Stimulated activated CD4-positive, alpha-beta T cell treated with anti-CD3 and anti-CD28 coated beads, Interleukin-15, amount 100 ng/mL, for 1 hour (primary cell): ENCODE measurements at places on chromosomes 6 and 20.
A peak's percentile ranks its signal among the peaks of the same experiment; 100 is the strongest.

- DNase-seq = no peak
Observed at GRCh38 chr20:22502731-22503191, 81.6 kb downstream of the FOXA2 start.

DNA sequence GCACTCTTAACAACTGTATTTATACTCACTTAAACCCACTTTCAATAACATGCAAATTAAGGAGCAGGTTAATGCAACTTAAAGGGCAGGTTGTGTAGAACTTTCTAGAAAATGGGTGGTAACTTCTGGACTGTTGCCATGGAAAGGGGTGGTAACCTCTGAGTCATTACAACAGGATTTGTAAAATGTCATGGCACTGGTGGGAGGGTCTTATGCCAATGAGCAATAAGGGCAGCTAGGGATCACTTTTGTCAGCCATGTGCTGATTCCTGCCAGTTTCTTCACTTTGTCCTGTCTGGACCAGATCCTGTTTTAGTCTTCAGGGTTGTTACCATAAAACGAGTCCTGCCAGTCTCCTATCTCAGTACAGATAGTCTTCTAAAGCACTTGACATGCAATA is 560.5 kb upstream of the PTCHD4 start:
- DNase-seq = no peak

GRCh38 chr6:169587975-169588374 is 113.9 kb downstream of the WDR27 start:
- no peak for DNase-seq

DNA sequence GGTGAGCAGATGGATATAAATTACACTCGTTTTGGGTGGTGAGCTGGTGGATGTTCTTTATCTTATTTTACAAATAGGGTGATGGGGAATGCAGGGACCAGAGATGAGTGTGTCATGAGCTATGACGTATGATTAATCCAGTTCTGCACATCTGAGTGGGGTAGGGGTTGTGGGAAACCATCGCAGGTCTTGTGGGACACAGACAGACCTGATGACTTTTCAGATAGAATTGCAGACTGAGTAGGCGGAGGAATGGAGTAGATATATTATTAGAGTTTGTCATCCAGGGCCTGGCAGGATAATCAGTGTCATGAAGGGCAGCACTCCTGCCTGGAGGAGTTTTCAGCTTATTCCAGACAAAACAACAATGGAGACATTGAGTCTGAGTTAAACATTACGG is 12.9 kb upstream of the DSP start:
- no peak for DNase-seq

GRCh38 chr6:22598339-22598738 is 29.0 kb downstream of the HDGFL1 start:
- DNase-seq = no peak

DNA sequence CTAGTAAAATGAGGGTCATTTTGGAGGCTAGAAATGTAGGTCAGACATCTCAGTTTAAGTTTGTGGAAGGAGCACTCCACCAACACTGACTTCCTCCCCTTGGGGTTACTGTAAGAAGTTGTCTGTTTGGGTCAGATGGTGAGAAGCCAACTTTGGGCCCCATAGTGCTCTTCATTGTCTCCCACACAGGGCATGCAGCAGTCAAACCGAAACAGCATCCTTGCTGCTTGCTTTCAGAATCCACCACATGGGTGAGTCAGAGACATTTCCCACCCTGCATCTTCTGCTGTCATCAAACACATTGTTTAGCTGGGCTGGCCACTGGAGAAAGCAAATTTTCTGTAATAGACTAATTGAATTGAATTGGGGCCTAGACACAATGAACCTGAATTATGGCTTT is 16.8 kb downstream of the IL17F start:
- peak; percentile 13 for DNase-seq

- DNase-seq = no peak
Observed at GRCh38 chr6:68572525-68572924, 62.6 kb upstream of the ADGRB3 start.

DNA sequence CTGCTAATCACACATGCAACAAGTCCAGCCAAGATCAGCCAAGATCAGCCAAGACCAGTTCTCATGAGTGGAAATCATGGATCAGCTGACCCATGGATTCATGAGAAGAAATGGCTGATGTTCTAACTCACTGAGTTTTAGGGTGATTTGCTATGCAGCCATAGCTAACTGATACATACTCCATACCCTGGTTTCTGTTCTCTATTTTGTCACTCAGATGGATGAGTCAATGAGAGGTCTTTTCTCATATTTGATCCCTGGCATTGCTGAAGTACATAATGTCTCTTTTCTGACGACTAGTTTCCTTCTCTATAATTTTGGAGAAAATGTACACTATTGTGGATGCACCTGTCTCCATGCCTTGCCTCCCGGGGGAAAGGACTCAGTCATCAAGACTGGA is 118.4 kb upstream of the LY86 start:
- DNase-seq = no peak

DNA sequence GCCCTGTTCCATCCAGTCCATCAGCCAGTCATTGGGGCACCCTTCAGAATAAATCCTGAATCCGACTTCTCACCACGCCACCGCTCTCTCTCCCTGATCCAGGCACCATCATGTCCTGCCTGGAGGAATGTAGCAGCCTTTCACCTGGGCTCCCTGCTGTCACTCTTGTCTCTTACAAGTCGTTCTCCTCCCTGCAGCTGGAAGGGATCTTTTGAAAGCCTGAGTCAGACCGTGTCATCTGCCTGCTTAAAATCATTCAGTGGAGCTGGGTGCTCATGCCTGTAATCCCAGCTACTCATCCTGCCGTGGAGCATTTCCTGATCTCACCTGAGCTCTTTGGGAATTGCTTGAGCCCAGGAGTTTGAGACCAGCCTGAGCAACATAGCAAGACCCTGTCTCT is 19.2 kb upstream of the KCNG1 start:
- DNase-seq = no peak

GRCh38 chr20:38932457-38933120 is 6.4 kb downstream of the FAM83D start:
- no peak for DNase-seq

DNA sequence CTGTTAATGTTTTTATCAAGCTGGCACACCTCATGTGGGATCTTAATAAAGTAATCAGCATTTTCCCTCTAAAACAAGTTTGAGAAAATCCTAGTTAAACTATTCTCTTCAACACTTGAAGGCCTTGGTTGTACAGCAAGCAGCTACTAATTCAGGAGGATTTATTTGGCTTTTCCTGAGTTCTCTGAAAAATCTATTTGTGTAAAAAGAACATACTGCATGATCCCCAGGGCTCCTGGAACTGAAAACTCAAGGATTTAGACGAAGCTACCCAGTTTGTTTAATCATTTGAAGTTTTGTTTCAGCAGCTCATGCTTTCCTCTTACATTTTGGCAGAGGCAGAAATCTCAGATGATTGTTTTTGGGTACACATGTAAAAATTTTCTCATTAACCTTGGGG is 309.6 kb upstream of the FLRT3 start:
- DNase-seq = no peak

- DNase-seq = no peak
Observed at GRCh38 chr6:139156551-139156950, 21.7 kb downstream of the HECA start.

DNA sequence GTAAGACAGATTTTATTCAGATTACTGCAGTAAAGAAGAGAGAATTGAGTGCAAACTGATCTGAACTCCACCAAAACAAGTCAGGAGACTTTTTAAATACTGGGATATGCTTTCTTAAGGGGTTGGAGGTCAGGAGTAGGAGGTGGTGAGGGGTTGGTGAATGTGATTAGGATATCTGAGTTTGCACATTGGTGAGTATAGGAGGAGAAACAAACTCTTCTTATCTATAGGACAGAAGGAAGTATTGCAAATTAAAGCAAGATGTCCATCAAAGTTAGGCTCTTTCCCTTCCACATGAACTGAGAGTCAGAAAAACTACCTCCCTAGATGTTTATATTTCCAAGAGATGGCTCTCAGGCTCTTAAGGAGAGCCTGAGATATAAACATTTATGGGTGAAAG is 114.6 kb upstream of the HTR1E start:
- DNase-seq = no peak

DNA sequence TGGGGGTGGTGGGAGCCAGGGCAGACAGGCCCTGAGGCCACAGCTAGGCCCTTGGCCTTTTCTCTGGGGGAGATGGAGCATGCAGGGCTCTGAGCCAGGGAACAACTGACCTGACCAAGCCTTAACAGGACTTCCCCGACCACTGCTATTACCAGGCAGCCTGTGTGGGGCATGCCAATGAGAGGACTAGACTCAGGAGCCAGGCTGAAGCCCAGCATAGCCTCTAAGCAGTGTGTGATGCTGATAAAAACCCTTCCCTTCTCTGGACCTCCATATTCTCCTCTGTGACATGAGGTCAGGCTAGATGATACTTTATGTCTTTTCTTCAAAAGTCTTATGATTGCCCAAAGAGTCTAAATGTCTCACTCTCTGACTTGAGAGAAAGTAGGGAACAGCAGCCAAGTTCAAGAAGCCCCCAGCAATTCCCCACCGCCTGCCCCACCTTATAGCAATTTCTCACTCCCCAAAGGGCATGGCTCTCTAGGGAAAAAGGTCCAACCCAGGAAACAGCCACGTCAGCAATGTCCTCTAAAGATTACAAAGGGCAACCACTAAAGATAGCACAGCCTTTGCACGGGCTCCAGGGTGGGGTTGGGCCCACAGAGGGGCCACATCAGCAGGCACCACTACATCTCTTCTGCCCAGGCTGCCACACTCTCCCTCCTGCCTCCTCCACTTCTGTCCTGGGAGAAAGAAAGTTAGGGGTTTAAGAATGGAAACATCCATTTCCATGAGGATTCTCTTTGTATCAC is 71.3 kb downstream of the TRERF1 start:
- DNase-seq = no peak

DNA sequence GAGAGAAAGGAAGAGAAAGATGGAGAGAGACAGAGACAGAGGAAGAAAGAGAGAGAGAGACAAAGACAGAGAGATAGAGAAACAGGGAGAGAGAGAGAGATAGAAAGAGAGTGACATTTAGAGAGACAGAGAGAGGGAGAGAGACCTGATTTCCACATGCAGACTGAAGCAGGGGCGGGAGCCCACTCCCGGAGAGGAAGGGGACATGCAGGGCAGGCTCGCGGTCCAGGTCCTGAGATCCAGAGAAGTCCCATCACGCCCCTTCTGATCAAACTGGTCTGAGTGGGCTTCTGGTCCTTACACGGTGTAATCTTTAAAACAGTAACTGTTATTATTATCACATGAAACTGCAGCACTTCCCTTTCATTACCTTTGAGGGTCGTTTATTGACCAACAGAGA is 62.2 kb downstream of the PHACTR3 start:
- no peak for DNase-seq

DNA sequence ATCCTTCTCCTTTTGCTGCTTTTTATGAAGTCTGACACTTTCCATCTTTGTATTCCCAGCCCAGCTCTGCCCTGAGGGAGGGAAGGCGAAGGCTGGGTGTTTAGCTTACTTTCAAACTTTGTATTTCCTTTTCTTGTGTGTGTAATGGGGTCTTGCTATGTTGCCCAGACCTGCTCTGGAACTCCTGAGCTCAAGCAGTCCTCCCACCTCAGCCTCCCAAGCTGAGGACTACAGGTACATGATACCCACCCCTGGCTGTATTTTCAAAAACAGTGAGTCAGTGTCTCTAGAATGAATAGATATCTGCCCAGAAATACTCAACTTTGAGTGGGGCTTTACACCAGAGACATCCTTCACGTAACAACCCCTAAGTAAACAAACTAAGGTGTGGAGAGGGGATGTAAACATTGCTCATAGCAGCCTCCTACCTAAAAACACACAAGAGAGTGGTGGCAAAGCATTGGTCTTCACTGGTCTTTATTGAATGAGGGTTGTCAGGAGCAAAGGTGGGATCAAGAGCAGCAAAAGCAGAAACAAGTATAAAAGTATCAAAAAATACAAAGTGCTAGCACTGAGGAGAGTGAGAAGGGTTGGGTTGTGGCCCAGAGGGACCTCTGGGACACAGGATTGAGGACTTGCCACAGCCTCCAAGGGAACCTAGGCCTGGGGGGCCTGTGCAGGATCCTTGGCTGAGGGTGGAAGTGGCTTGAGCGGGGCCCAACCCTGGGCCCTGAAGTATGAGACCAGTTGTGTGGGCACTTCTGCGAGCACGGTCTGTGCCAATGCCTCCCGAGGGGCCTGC is 10.2 kb downstream of the SPAG4 start:
- no peak for DNase-seq

GRCh38 chr6:9927275-9927674 is 487.6 kb downstream of the TFAP2A start:
- DNase-seq = no peak

DNA sequence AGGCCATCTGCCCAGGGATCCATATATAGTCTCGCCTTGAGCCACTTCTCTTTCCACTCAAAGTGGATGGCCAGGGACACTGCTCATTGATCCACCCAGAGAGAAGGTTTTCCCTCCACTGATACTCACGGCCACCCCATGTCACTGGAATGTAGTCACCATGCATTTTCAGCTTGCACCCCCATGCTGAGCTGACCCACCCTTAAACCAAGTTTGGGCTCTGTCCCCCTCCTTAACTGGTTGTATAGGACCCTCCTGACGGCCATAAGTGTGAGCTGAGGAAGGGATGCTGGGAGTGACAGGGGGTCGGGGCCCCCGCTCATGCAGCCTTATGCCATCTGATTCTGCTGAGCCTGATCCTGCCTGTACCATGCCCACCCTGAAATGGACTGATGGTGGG is 25.7 kb downstream of the SUMO4 start:
- no peak for DNase-seq

GRCh38 chr6:74507649-74508048 is 698.2 kb downstream of the COL12A1 start:
- DNase-seq = no peak

DNA sequence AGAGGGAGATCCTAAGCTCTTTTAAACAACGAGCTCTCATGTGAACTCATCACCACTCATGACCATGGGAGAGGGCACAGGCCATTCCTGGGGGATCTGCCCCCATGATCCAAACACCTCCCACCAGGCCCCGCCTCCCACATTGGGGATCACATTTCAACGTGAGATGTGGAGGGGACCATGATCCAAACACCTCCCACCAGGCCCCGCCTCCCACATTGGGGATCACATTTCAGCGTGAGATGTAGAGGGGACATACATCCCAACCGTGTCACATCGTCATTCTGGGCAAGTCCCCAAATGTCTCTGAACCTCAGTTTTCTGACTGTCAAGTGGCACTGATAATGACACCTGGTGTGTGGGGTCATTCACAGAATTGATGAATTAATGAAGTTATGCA is 641.8 kb downstream of the CDH26 start:
- no peak for DNase-seq

DNA sequence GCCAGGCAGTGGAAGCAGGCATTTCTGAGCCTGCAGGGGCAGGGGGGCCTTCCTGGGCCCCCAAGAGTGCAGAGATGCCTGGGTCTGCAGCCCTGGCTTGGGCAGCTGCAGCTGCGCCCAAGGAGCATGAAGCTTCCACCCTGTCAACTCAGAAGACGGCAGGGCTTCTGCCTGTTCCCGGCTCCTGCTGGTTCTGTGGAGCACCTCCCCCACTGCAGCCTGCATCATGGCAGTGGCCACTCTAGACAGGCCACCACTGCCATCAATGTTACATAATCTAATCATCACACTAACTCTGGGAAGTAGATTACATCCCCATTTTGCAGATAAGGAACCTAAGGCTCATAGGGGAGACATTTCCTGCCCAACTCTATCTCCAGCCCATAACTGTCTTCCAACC is 21.1 kb upstream of the TOP1 start:
- DNase-seq = no peak

- no peak for DNase-seq
Observed at GRCh38 chr6:124200661-124201060, 397.0 kb downstream of the NKAIN2 start.
